ENCODE measurements at places on chromosomes 5 and 9.

DNA sequence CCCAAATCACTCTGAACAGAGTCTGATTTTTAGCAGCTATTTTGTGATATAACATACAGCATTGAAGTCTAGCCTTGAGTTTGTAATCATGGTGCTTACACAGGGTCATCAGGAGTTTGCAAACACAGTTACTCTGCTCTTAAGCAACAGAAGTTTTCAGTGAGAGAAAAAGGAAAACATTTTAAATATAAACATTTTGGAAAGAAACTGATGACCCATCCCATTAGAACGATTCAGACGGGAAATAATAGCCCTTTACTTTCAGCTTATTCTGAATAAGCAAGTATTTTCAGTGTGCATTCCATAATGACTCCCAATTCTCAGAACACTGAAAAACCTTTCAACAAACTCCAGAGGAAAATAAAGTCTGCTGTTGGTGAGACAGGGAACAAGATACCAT is 46.7 kb upstream of the TMC1 start:
- no peak for DNase-seq

- DNase-seq, result no peak
Observed at GRCh38 chr9:80560976-80561375, 989.2 kb downstream of the TLE4 start.

GRCh38 chr5:11564706-11565105 is 339.5 kb downstream of the CTNND2 start:
- DNase-seq, result no peak

GRCh38 chr9:124852121-124852828 is 985 bp upstream of the WDR38 start:
- DNase-seq, result no peak

GRCh38 chr9:132197315-132197714 is 35.5 kb downstream of the NTNG2 start:
- no peak for DNase-seq

DNA sequence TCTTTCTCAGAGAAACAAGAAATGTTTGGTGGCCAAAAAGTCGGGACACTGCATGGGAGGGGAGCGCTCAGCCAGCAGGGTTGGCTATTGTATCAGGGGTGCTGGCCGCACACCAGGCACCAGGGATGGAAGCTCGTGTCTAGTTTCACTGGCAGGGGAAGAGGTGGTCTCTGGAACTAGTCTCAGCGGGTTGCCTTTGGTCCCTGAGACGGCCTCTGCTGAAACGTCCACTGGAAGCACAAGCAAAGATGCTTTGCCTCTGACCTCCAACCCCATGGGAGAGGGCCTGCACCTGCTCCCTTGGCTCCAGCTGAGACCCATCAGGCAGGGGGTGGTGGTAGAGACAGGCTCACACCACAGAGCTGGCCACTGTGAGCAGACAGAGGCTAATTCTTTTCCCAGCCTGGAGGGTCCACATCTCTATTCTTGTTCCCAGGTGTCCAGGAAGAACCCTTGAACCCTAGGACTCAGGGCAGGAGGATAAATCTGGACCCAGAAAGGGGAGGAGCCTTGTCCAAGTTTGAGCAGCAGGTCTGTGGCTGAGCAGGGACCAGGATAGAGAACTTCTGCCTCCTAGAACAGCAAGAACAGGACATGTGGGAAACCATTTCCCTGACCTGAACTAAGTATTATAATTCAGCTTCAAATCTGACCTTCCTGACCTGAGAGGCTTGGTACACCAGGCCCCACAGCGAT is 102.6 kb downstream of the RGS3 start:
- DNase-seq, result no peak

- DNase-seq, result no peak
Observed at GRCh38 chr5:39779831-39780230, 355.1 kb upstream of the DAB2 start.

- DNase-seq, result no peak
Observed at GRCh38 chr9:88536023-88536324, 996 bp downstream of the NXNL2 start.

- no peak for DNase-seq
Observed at GRCh38 chr9:94157050-94157801, 73.0 kb downstream of the PTPDC1 start.

DNA sequence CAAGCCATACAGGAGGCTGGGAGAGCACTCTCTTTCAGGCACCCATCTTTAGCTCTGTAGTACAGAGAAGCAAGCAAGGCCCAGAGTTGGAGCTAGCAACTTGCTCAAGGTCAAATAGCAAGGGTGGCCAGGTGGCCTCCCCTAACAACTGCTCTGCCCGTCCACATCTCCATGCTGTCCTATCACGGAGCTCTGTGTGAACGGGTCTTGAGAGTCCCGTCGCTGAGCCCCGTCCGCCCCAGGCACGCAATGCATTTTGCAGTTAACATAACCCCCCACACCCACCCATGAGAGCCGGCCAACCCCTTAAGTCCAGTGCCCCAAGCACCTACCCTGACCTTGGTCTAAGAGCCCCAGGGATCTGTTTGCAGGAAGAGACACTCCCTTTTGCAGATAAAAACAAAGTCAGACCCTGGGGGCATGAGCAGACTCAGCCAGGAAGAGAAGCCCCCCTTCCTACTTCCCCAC is 1.5 kb downstream of the RNF44 start:
- no peak for DNase-seq

GRCh38 chr5:66828548-66829357 is 232.6 kb downstream of the MAST4 start:
- DNase-seq, result no peak

GRCh38 chr5:120509053-120509452 is 45.0 kb downstream of the PRR16 start:
- DNase-seq, result no peak

All from GM13976 (cell line).